ENCODE measurements at places on chromosomes 16 and 17. TPM values are rescaled to one million over a fixed set of nuclear protein-coding genes. Genes with fewer than 3 reads are reported as not detected.

- no peak for DNase-seq
These were observed 45.8 kb downstream of the ZNF652 start for GRCh38 chr17:49316258-49316570.

PDXDC1 gene
- total RNA-seq, result 64.6 TPM

ADORA2B gene
- total RNA-seq, result 0.82 TPM

- DNase-seq, result no peak
These were observed 626 bp downstream of the NUPR1 start for GRCh38 chr16:28537964-28538732.

ASB16 gene
- total RNA-seq, result not detected

KCNJ18 gene
- total RNA-seq, result not detected

DNA sequence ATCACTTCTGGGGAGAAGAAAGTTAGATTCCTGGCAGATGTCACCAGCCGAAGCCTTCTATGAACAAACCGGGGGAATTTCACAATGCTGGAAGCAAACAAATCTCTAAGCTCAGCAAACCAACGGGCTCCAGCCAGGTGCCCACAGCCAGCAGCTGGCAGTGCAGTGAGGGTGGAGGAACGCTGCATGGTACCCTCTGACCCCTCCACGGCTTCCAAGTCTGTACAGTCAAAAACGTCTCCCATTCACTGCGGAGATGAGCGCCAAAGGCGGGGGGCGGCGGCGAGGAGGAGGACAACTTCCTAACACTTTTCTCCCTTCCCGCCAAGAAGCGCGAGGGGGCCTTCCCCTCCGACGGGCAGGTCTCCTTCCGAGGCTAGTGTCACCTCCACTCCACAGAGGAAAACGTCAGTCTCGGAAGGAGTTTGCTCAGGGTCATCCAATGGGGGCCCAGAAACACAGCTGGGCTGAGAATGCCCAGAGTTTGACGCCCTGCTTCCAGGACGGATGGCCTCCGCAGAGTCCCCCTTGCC, 924 bp downstream of the ZNF598 start:
- no peak for DNase-seq

DNA sequence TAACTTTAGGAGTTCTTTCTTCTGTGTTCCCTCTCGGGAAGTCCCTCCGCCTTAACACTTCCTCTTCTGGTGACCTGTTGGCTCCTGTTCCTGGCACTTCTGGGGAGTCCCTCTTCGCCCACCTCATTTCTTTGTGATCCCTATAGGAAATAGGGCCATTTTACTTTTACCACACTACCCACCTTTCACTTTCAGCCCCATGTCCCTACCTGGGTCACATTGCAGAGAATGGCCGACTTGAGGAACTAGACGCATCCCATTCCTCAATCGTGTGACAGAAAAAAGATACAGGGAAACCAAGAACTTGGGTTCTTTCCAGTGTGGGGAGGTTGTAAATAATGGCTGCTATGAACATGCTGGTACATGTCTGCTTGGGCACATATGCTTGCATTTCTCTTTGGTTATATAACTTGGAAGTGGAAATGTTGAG, 6.6 kb downstream of the IL21R start:
- DNase-seq, result no peak

CLDN9 gene
- total RNA-seq, result 0.63 TPM

GRCh38 chr16:15897834-15898254, 9.4 kb upstream of the CEP20 start:
- DNase-seq, result no peak

- DNase-seq, result no peak
These were observed 109.3 kb downstream of the IRX3 start for GRCh38 chr16:54177052-54177861.

DNA sequence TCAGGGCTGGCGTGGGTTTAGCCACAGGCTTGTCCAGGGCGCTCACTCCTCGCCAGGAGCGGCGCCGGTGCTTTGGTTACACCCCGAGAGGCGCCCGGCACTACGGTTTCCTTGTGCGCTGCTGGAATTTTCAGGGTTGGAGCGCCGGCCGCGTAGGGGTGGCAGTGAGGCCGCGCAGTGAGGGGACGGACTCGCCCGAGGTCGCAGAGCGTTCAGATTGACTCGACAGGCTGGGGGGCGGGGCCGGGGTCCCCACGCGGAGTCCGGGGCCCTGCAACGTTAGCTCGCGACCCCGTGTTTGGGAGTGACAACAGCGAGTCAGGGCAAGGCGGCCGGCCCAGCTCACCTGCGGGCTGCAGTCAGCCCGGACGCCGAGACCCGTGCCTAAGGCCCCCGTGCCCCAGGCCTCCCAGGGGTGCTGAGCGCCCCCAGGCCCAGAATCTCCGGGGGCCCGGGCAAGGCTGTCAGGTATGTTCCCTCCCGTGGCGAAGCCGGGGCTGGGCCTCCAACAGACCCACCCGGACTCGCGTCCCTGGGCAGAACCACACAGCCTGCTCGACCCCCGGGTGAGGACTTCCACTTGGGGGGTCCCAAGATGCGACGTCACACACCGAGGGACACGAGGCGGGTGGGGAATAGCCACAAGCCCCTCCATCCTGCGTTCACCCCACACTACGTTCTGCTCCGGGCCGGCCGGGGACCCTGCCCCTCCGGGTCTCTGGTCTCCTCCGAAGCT, 1.3 kb upstream of the ACTG1 start:
- DNase-seq, result no peak

CCL3 gene
- total RNA-seq, result 11.0 TPM

PCYT2 gene
- 36.5 TPM for total RNA-seq

DNA sequence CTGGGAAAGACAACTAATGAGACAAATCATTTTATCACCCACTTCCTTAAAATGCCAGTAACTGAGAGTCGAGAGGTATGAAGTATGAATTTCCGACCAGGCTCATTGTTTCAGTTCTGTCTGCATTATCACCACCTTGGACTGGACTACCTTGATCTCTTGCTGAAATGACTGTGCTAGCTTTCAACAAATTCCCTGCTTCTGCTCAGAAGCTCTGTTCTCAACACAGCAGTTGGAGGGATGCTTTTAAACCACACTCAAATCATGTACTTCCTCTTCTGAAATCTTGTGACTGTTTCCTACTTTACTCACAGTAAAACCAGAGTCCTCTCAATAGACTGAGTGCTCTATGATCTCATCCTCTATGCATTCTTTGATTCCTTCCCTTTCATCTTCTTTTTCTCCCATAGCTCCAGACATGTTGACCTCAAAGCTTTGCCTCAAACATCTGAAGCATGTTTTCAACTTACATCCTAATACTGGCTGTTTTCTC, 195.8 kb downstream of the KCNJ2 start:
- no peak for DNase-seq

GRCh38 chr16:18839555-18839954, 38.2 kb upstream of the ARL6IP1 start:
- no peak for DNase-seq

GRCh38 chr16:31157136-31157535, 7.3 kb upstream of the PRSS36 start:
- no peak for DNase-seq

TEX19 gene
- not detected for total RNA-seq

GRCh38 chr16:19269098-19269497, 16.4 kb upstream of the CLEC19A start:
- DNase-seq, result no peak
